ELF-1 (cell line): ENCODE measurements at places on chromosomes 2 and 18.

- no peak for DNase-seq
Observed at GRCh38 chr2:116442418-116442817, 1372.1 kb upstream of the DDX18 start.

GRCh38 chr2:17752892-17753802 lies 463 bp downstream of the SMC6 start:
- peak; percentile 72 for DNase-seq

DNA sequence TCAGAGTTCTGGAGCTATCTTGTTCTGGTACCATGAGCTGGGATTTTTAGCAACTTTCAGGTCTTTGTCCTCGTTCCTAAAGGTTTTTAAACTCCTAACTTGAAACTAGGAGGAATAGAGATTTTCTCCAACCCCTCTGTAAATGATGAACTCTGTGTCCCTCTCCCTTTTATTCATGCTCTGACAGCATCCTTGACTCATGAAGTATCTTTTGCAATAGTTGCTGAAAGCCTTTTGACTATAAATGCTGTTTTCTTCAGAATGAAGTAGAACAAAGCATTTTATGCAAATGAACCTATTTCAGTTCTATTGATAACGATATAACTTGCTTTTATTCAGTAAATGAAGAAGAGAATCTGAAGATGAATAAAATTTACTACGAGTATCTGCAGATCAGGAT lies 17.0 kb upstream of the MAPRE2 start:
- no peak for DNase-seq

DNA sequence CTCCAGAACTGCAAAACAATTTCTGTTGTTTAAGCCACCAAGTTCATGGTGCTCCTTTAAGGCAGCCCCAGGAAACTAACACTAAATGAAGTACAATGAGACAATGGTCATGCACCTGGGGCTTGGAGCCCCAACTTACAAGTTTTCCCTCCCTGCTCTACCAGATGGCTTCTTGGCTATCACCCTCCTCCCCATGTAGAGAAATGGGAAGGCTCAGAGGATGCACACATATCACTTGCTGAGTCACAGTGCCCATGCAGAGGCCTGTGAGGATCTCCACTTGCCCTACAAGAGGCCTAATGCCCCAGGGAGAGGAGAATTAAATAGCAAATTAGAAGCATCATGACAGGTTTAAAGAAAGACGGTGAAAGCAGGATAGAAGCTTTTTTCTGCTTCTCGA lies 270.9 kb downstream of the TTC32 start:
- DNase-seq = no peak

GRCh38 chr2:71974846-71975245 lies 172.8 kb downstream of the CYP26B1 start:
- DNase-seq = no peak

DNA sequence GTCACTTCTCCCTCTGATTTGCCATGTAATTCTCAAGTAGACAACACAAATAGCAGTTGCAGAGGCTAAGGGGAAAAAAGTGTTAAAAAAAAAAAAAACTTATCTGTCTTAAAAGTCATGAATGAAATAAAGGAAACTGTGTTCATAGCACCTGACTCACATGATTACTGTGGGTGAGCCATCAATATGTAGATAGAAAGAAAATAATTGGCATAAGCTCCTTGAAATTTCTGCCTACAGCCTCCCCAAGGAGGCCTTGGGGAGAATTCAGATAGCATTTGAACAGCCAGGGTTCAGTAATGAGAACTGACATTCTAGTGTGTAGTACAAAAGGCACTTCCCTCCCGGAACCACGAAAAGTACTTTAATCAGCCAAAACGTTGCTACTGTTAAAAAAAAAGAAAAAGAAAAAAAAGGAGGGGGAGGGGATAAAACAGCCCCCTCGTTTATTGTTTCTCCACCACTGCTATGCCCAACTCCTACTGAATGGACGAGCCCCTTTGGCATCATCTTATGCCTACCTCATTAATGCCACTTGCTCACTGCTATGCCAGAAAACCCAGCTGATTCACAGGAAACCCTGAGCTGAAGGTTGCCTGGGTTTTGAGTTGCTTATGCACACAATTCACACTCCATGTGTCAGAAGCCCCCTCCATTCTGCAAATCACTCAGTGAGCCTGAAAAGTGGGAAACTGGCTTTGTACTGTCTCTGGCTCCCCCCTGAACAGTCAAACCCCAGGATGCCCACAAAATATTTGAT lies 65.5 kb upstream of the KLF7 start:
- DNase-seq = no peak

GRCh38 chr2:170341684-170342623 lies 164.0 kb downstream of the MYO3B start:
- no peak for DNase-seq

DNA sequence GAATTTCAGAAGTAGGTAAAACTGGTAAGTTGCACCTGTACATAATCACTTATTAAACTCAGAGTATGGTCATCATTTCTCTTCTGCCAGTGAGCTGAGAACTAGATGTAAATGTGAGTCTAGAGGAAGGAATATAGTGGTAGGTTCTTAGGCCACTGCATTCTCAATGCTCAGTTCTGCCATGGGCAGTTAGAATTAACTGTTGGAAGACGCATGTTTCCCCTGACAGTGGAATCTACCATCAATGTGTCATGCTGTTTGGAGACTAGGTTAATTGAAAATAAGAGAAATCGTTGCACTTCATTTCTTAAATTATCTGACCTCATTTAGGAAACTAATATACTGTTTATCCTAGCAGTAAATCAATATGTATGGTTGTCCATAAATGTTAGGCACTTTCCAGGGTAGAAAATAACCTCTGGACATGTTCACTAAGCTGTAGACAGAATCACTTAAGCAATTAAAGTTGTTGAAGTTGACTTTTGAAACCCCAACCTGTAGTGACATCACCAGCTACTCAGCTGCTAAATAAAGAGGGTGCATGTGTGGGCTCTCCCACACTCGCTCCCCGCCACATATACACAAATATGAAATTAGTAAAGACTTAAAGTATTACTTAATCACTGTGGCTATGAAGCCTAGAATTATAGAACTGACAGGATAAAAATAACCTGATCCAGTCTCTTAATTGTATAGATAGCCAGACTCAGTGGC lies 91.5 kb upstream of the NOSTRIN start:
- DNase-seq = no peak

GRCh38 chr2:186135686-186136085 lies 350.4 kb upstream of the ZC3H15 start:
- no peak for DNase-seq
